ENCODE measurements at places on chromosomes 2 and 18.

GRCh38 chr2:1791006-1791605 is 46.8 kb upstream of the PXDN start:
- no peak for DNase-seq

DNA sequence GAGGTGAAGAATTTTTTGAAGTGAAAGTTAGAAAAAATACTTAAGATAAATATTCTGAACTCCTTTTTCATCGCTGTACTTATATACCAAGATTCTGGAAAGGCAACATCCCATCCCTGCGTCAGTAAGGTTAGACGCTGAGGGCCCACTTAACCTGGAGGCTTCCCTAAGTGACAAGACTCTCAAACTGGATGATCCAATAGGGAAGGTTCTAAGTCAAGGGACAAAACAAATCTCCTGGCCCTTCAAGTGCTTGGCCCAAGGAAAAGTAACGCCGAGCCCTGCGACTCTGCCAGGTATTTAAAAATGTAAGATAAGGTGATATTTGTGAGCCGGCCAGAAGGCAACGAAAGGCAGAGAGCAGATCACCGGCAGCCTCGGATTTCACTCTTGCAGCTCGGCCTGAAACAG is 1.3 kb downstream of the STK39 start:
- no peak for DNase-seq

- no peak for DNase-seq
Measured at GRCh38 chr2:5325523-5325922, 366.7 kb upstream of the SOX11 start.

- no peak for DNase-seq
Measured at GRCh38 chr2:236939721-236940231, 145.9 kb upstream of the COPS8 start.

DNA sequence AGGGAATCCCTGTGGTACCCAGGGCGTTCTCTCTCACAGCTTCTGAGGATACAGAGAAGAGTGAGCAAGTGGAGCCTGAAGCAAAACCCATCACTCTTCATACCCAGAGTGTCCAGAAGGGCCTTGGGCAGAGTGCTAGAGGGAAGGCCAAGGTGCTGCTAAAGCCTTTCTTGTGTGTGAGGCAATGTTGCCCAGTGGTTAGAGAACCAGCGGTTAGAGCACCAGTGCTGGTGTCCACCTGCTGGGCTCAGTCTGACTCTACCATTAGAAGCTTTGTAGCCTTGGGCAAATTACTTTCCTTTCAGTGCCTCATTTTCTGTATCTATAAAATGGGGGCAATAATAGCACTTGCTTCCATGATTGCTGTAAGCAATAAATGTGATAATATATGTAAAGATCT is 210.5 kb upstream of the SKOR2 start:
- no peak for DNase-seq
